MV-4-11 (cell line): ENCODE measurements at places on chromosomes 3 and 15.

- no peak for DNase-seq
Measured at GRCh38 chr3:119157971-119158370, 12.0 kb downstream of the TEX55 start.

- DNase-seq: no peak
Measured at GRCh38 chr3:76724075-76724474, 315.8 kb upstream of the ROBO2 start.

DNA sequence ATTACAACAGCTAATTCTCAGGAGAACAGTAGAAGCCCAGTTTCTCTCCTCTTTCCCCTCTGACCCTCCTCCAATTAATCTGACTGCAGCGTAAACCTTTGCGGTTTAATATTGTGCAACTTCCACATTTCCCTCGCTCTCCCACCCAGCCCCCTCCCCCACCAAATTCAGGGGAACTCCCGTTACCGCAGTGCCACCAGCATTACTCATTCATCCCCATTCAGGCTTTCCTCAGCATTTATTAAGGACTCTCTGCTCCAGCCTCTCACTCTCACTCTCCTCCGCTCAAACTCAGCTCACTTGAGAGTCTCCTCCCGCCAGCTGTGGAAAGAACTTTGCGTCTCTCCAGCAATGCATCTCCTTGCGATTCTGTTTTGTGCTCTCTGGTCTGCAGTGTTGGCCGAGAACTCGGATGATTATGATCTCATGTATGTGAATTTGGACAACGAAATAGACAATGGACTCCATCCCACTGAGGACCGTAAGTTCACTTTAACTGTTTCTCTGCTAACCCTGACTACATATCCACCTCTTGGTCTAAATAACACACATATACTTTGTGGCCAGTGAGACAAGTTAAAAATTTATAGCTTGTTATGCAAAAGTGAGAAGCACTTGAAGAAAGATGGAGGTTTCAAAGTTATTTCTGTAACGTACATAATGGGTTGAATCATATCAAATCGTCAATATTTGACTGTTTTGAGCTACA lies at the start of gene PTX3:
Gene PTX3 (plus strand): TSS at position 268 of the 709 bp plus-strand sequence. CDS start 84 bp downstream, at position 352.
- peak; percentile 77 for DNase-seq

DNA sequence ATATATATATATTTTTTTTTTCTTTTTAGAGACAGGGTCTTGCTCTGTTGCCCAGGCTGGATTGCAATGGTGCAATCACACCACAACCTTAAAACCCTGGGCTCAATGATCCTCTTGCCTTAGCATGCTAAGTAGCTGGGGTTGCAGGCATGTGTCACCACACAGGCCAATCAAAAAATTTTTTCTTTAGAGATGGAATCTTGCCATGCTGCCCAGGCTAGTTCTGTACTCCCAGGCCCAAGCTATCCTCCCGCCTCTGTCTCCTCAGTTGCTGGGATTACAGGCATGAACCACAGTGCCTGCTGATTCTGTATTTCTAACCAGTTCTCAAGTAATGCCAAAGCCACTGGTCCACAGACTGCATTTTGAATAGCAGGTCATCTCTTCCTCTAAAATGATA lies 291.3 kb upstream of the ZPLD1 start:
- no peak for DNase-seq

- DNase-seq: no peak
Measured at GRCh38 chr3:182570946-182571594, 222.2 kb upstream of the ATP11B start.

DNA sequence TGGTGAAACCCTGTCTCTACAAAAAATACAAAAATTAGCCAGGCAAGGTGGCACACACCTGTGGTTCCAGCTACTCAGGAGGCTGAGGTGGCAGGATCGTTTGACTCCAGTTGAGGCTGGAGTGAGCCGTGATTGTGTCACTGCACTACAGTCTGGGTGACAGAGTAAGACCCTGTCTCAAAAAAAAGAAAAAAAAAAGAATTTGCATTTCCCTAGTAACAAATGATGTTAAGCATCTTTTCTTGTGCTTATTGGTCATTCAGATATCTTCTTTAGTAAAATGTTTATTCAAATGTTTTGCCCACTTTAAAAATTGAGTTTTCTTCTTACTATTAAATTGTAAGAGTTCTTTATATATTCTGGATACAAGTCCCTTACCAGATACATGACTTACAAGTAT lies 48.7 kb downstream of the NFKBIZ start:
- no peak for DNase-seq

DNA sequence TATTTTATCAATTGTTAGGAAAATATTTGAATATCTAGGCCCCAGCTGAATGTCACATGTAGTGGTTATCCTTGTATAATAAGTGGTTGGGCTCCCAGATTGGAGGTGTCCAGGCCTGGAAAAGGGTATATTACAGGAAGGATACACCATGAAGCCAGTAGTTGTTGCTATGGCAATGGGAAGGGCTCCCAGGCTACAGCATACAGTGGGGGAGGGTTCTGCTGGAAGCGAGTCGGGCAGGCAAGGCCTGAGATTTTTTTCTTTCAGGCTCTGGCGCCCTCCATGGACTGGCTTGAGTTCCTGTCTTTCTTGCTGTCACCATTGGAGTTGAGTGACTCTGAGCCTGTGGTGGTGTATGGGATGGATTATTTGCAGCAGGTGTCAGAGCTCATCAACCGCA lies 8.9 kb downstream of the ECE2 start:
- peak; percentile 49 for DNase-seq

- DNase-seq: no peak
Measured at GRCh38 chr3:134357914-134358811, 16.1 kb downstream of the AMOTL2 start.

DNA sequence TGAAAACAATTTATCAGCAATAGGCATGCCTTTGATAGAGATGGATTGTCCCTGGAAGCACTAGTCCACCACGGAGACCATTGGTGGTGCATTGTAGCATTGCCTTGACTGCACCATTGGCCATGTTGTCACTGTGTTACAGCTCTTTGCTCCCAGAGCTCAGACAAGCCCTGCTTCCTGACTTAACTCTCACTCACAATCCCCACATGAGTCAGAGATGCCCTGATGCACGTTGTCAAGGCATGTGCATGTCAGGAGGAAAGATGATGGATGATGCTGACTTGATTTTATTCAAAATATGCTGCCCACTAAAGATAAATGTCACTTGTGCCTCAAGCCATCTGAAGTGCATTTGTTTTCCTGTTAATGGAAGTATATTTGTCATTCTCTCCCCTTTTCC lies 266.1 kb downstream of the ARRDC4 start:
- no peak for DNase-seq

DNA sequence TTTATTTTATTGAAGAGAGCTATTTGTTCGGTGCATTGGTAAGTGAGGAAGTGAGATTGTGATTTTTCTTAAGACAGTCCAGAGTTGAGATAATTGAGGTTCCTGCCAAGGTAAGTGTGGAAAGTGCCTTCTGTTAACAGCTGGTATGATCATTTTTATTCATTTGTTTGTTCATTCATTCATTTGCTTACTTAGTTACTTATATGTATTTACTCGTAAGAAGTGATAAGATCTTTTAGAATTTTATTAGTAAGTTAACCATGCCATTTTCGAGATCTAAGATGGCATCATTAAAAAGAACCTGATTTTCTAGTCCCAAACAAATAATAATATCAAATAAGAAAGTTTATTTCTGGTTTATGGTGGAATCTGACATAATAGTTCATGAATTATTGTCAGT lies 150.0 kb downstream of the GHSR start:
- no peak for DNase-seq

- DNase-seq: no peak
Measured at GRCh38 chr3:161345023-161345422, 26.3 kb downstream of the SPTSSB start.

DNA sequence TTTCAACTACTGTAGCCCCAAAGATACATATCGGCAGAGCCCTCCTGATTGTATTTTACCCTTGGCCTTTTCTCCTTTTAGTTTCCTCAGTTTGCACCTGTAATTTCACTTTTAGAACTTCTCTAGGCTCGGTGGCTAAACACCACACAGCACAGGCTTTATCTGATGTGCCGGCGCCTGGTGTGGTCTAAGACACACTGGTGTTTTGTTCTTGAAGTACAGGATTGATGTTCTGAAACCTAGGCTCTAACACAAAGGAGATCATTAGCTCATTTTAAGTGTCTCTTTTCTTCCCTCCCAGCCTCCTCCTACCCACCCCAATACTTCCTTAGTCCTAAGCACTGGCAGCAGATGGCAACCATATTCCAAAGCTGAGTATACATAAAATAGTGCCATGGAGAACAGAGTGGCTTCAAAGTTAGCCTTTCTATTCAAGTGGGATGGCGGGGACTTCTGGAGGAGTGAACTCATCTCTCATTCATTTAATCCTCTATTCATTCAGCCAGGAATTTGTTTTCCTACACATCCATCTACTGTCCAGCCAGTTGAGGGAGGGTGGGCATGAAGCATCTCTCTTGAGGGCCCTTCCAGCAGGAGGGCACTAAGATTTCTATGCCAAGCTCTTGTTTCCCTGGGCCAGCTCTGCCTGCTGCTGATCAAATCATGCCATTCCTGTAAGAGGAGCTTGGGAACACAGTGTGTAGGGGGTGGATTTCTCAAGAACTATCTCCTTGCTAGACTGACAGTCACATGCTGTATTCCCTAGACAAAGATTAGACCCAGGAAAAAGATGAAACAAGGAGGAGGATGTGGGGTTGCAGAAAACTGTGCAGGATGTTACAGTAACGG lies 71.2 kb downstream of the TIGIT start:
- DNase-seq: no peak

DNA sequence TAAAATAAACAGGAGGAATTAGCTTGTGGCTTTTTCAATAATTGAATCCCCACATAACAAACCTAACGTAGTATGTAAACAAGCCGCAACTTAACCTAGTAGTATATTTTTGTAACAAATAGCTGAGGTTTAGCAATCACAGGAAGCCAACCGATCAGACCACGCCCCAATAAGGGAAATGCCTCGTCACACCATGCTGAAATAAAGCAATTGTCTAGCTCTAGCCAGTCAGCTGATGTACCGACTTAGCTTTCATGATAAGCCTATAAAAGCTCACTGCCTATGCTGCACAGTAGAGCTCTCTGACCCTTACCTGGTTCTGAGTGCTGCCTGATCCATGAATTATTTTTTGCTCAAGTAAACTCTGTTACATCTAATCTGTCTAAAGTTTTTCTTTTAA lies 208.9 kb downstream of the ROBO1 start:
- no peak for DNase-seq

GRCh38 chr15:51223771-51224229 lies 114.6 kb downstream of the CYP19A1 start:
- peak; percentile 90 for DNase-seq

DNA sequence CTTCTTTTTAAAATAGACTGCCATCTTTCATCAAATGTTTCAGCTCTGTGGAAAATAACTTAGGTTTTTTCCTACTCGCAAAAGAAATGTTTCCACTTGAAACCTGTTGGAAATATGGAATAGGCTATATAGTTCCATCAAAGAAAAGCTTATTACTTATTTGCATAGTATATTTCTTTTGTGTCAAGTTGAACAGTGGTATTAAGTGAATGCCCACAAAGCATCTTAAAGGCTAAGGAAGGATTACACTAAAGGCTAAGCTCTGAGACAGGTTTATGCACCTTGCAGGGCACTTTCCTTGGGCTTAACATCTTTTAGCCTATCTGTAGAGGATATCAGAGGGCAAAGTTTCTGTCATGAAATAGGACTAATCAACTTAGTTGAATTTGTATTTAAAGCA lies at the start of gene SAMD7:
Gene SAMD7 (plus strand): TSS at position 301 of the 400 bp plus-strand sequence. CDS start 7,927 bp downstream, outside the sequence.
- DNase-seq: no peak
